Immature natural killer cell (primary cell): ENCODE measurements at places on chromosomes 5 and 9.
A peak's percentile ranks its signal among the peaks of the same experiment; 100 is the strongest.

- no peak for DNase-seq
Observed at GRCh38 chr5:61767231-61768080, 435.4 kb downstream of the ZSWIM6 start.

DNA sequence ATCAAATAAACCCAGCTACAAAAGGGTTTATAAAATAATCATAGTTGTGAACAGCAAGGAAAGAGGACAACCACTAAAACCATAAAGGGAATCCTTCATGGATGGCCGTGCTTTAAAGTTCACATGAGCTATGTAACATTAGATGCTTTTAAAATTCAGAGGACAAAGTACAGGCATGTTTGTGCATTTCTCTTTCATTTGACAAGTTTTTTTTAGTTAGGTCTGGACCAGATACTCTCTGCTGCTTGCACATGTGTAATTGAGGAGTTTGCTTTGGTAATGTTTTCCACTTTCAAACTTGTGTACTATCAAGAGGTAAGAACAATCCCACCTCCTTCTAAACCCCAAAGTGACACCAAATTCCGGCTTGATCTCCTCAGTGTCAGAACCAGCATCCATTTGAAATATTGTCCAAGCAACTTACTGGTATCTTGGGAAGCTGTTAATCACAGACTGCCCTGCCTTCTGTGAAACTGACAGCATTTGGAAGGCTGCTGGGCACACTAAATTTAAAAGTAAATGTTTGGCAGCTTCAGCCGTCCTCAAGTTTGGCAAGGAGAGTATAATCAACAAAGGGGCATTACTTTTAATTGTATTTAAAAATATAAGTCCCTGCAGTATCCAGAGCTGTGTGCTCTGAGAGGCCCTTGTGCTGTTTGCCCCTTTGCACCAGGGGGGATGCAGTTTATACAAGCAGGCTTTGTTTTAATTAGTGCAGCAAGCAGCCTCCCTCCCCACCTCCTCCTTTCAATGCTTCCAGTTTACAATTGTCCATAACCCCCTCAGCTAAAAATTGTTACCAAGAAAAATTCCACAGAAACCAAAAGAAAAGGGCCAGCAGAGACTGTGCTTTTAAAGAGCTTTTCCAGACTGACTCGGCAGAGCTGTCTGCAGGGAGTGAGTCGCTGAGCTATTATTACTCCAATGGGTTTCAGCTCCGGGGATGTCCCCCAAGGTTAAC, 328.3 kb upstream of the MPDZ start:
- no peak for DNase-seq

GRCh38 chr9:121837113-121837961, 185.9 kb downstream of the DAB2IP start:
- no peak for DNase-seq

DNA sequence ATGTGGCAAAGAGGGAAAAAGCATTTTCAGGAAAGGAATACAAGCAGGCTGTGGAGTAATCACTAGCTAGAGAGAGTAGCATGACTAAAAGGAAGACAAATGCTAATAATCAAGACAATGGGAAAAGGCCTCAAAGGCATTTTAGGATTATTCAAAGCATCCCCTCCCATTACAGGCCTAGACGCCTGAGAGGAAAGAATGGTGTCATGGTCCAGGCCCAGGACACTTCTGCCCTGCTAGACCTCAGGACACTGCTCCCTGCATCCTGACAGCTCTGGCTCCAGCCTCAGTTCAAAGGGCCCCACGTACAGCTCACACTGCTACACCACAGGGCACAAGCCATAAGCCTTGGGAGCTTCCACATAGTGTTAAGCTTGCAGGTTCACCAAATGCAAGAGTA, 40.8 kb upstream of the SHISAL2B start:
- DNase-seq: no peak

- DNase-seq: no peak
Observed at GRCh38 chr5:33287242-33287641, 153.5 kb upstream of the TARS1 start.

GRCh38 chr5:56282216-56282615, 49.1 kb upstream of the ANKRD55 start:
- no peak for DNase-seq

- DNase-seq: no peak
Observed at GRCh38 chr5:66655395-66656324, 59.5 kb downstream of the MAST4 start.

DNA sequence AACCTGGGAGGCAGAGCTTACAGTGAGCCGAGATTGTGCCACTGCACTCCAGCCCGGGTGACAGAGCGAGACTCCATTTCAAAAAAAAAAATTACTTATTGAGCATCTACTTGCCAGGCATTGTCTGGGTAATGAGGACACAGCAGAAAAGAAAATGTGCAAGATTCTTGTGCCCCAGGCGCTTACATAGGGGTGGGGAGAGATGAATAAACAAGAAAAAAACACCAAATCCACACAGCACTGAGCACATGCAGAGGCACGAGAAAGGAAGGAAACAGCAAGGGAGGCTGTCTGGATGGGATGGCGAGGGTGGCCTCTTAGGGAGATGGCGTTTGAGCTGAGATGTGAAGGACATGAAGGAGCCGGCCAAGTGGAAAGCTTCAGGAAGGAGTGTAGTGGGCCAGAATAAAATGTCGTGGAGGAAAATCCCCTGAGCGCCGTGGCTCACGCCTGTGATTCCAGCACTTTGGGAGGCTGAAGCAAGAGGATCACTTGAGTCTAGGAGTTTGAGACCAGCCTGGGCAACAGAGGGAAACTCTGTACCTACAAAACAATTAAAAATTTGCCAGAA, 13.9 kb downstream of the DYNC2I2 start:
- DNase-seq: no peak

GRCh38 chr9:89536145-89536574, 38.2 kb upstream of the SEMA4D start:
- DNase-seq: peak; percentile 85

DNA sequence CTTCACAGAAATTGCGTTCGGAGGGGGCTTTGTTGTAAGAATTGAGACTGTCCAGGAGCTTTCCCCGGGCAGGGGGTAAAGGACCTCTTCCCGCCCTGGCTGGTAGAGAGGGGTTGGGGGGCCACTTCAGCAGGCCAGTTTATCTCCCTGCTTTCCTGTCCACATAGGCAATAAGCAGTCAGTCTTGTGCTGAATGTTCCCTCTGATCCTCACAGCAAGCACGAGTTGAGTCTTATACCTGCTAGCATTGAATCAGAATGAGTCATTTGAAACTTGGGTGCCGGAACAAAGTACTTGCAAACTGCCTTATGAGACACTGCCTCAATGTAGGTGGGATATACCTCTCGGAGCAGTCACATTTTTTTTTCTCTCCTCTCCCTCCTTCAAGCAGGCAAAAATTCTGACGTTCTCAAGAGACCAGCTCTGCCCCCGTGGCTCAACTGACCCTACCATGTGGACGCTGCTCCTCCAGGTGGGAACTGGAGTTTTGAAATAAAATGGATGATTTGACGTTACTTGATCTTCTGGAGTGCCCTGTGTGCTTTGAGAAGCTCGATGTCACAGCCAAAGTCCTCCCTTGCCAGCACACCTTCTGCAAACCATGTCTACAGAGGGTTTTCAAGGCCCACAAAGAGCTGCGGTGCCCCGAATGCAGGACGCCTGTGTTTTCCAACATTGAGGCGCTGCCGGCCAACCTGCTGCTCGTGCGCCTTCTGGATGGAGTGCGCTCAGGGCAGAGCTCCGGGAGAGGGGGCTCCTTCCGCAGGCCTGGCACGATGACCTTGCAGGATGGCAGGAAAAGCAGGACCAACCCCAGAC, 1.3 kb downstream of the SH3RF2 start:
- no peak for DNase-seq

DNA sequence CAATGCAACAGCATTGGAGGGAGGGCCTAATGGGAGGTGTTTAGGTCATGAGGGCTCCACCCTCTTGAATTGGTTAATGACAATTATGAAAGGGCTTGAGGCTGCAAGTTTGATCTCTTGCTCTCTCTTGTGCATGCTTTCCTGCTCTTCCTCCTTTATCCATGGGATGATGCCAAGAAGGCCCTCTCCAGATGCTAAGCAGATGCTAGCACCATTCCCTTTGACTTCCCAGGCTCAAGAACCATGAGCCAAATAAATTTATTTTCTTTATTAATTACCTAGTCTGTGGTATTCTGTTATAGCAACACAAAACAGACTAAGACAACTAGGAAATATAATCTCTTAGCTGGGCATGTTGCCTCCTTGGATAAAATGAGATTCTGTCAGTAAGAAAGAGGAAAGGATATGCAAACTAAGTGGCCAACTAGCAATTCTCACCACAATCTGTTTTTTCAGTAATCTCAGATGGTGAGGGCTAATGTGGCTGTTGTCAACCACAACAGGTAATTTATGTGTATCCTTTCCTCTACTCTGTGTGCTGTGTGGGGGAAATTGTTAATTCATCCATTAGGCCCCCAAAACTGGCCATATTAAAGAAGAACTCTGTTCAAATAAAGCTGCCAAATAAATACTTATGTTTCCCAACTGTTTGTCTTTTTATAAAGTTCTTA, 269.1 kb upstream of the CD180 start:
- peak; percentile 5 for DNase-seq

DNA sequence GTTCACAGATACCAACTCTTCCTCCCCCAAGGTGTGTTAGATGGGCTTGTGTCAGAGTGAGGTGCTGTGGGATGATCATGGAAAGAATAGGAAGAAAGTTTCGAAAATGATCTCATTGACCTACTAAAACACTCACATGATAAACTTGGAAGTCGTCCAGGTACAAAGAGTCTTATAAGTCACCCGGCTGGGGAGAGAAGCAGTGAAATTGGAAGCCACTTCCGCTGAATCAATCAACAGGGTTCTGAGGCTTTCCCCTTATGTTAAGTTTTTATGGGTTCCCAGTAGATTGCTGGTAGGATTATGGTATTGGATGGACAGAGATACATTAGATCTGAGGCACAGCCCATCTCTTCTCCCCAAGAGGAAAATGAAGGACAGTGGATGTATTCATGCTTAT, 218.8 kb upstream of the MSX2 start:
- no peak for DNase-seq

DNA sequence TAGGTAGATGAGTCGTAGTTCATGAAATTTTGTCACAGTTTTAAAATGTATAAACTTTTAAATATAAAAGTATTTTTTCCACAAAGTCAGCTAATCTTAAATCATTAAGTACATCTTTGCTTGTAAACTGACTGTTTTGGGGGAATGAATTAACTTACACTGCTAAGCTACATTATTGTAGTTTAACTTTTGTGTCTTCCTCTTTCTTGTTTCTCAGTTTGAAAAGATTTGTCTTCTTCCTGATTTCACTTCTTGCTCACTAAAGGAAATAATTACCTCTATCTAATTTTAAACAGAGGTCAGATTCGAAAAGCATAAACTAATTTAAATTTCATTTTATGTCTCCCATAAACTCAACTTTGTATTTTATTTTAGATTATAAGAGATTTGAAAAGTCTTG, 5.7 kb downstream of the NIPSNAP3B start:
- no peak for DNase-seq

- DNase-seq: no peak
Observed at GRCh38 chr9:131650254-131650653, 89.6 kb downstream of the RAPGEF1 start.

DNA sequence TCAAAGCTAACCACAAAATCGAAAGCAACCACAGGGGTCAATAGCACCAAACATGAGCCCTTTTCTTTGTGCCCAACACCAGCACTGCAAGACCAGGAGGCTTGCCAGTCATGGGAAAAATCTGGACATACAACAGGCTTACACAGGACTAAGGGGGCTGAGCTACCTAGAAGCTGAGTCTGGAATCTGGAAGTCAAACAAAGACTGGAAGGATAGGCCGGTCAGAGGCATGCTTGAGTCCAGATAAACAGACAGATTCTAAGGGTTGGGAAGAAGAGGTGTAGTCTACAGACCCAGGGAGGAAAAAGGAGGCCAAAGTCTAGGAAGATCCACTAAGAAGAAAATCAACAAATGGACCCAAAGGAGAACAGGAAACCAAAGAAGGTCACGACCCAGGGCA, 73.3 kb downstream of the MYO10 start:
- no peak for DNase-seq

DNA sequence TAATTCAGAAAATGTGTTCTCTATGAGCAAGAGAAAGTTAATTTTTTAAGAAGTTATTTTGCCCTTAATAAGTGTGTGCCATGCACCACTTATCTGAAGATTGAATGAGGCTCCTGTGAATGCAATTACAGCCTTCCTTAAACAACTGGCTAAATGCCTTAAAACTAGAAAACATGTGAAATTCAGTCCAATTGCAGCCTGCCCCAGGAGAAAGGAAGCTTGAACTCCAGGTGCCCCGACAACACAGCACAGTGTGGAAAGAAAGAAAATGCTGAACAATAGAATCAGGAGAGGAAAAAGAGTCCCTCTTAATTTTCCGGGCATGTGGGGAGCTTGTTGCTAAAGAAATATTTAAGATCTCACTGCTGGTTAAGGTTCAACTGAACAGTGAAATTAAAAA, 8.8 kb downstream of the LHFPL2 start:
- DNase-seq: no peak

- no peak for DNase-seq
Observed at GRCh38 chr9:16155878-16156277, 603.0 kb downstream of the CCDC171 start.

DNA sequence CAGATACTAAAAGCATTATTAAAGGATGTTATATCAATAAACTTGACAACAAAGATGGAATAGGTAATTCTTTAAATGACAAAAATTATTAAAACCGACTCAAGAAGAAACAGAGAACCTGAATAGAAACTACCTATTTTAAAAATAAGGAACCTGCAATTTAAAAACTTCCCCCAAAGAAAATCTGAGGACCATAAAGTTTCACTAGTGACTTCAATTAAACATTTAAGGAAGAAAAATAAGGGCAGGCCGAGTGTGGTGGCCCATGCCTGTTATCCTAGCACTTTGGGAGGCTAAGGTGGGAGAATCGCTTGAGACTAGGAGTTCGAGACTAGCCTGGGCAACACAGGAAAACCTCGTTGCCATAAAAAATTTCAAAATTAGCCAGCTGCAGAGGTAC, 99.6 kb downstream of the FANCC start:
- DNase-seq: no peak

DNA sequence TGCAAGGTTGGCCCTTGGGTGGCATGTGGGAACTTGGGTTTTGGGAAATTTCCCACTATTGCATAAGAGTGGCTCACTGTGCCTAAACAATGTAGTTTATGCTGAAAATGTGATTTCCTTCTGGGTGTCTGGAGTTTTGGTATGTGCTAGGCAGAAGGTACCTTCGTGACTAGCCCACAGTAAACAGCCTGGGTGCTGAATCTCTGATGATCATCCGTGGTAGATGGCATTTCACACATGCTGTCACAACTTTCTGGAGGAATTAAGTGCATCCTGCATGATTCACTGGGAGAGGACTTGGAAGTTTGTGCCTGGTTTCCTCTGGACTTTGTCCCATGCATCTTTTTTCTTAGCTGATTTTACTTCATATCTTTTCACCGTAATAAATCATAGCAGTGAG, 64.5 kb downstream of the LNPEP start:
- DNase-seq: no peak
